ENCODE measurements at places on chromosomes 3 and 15.
A peak's percentile ranks its signal among the peaks of the same experiment; 100 is the strongest.

GRCh38 chr15:85707519-85708338 is 87.0 kb downstream of the KLHL25 start:
- no peak for DNase-seq

GRCh38 chr3:24359645-24360462 is 134.8 kb downstream of the THRB start:
- DNase-seq: no peak

- DNase-seq: no peak
Measured at GRCh38 chr3:11559816-11560633, 83.7 kb downstream of the VGLL4 start.

DNA sequence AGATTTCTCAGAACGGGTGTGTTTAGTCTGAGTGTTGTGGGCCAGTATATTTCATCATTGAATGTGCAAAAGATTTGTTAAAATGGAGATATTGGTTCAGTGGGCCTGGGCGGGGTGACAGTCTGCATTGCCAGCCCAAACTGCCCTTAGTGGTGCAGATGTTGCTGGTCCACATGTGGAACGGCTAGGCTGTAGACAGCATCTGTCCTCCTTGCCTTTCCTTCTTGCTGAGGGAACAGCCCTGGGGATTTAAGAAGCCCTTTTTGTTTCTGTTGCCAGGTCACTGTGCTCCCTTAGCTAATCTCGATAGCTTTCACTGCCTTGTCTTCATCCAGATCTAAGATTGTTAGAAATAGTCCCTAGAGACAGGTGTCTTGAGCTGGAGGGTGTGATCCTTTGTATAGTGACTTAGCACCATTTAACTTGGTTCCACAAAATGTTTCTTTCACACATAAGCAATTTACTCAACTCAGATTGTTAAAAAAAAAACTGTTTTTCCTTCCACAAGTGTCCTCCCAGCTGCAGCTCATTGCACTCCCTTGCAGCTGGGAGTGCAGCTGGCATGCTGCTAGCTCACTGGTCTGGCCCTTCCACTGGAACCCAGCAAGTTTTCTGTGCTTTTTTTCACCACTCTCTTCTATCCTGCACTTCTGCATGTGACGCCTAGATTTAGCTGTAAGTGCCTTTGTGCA is 37.5 kb downstream of the GAP43 start:
- no peak for DNase-seq

DNA sequence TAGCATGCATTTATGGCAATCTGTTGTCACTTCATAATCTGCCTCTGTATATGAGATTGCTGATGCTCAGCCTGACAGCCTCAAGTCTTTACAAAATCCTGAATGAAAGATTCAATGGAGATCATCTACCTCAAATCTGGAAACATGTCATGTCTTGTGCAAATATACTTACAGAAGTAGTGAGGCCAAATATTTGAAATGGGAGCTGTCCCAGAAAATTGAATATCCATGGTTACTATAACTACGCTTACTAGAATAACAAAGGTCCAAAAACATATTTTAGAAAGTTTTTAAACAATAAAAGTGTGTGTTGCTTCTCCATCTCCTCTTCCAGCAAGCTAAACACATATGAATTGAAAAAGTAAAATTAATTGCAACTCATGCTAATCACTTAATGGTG is 133.2 kb upstream of the DPH6 start:
- no peak for DNase-seq

- no peak for DNase-seq
Measured at GRCh38 chr15:56058986-56059385, 65.6 kb upstream of the NEDD4 start.

DNA sequence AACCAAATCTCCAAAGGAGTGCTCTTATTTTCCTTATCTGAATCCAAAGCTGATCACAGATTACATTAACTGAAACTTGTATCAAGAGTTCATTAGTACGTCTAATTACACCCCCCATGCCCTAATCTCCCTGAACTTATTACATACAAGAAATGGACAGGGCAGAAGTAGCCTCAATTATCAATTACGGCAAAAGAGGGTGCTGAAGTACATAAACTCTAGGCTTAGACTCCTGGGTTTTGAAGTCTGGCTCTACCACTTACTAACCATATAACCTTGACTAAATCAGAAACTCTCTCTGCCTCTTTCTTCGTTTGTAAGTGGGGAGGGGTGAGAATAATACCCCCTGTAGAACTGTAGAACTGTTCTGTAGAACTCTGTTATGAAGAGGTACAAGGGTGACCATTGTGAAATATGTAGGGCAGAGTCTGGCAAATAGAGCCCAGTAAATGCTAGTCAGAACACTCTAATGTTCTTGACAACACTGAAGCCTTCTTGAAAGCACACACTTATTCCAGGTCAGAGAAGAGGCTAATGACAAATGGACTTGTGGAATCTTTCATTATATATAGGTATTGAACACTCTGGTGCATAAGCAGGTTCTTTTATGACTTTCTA is 19.6 kb upstream of the OR5K4 start:
- no peak for DNase-seq

DNA sequence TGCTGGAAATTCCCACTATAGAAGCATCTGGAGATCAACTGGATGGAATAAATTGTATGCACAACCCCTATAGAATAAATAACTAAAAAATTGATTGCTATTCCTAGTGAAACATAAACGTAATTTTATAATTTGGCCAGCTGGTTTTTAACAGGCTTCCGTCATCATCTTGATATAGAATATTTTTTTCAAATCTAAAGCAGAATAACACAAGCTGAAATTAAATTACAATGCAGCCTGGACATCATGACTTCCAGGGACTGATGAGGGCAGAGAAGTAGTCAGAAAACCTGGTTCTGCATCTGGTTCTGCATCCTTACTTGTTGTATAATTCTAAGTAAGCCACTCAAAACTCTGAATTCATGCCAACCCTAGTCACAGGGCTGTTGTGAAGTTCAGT is 146.1 kb downstream of the MEX3B start:
- DNase-seq: no peak

- DNase-seq: no peak
Measured at GRCh38 chr3:107218864-107219269, 158.4 kb upstream of the CCDC54 start.

GRCh38 chr3:194101592-194102432 is 34.1 kb upstream of the HES1 start:
- DNase-seq: no peak

DNA sequence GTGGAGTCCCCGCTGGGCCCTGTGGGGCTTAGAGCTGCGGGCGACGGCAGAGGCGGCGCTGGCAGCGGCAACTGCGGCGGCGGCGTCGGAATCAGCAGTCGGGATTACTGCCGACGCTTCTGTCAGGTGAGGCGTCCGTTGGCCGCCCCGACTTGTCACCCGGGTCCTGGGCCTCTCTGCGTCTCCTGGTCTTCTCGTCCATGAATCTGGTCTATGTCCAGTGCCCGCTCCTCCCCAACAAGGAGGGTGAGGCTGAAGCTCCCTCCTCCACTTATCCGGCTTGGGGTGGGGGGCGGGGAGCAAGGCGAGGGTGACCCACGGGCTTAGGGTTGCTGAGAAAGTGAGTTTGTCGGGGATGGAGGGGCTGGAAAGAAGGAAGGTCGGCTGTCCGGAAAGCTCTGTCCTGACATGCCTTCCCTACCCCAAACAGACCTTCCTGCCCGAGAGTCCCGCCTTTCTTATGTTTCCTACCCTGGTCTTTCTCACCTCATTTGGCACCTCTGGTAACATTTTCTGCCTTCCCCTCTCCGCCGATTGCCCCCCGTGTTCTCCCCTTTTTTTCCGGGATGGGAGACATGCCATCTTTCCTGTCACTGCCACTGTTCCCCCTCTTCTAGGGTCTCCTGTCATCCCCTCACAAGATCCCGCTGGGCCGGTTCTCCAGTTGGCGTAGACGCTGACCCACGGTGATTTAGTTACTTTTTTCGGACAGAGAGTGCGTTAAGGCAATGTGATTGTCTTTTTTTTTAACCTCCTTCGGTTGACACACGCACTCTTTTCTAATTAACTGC is 520 bp downstream of the ZNF654 start:
- no peak for DNase-seq

GRCh38 chr3:136387031-136387430 is 136.9 kb downstream of the PCCB start:
- DNase-seq: no peak

DNA sequence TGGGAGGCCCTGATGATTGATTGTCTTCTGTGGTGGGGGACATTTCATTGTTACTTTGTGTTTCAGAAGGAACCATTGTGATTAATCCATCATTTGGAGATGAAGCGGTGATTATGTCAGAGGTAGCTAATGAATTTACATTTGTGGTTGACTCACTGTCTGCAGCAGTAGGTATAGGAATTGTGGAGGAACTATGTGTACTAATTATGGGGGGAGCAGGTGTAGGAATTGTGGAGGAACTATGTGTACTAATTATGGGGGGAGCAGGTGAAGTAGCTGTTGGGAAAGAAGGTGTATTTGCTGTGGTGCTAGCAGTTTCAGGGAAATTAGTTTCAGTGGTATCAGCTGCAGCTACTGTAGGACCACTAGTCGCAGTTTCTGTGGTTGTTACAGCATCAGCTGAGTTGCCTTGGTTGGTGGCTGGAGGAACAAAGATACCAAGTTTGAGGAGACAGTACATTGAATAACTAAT is 6.9 kb downstream of the MUC13 start:
- no peak for DNase-seq

DNA sequence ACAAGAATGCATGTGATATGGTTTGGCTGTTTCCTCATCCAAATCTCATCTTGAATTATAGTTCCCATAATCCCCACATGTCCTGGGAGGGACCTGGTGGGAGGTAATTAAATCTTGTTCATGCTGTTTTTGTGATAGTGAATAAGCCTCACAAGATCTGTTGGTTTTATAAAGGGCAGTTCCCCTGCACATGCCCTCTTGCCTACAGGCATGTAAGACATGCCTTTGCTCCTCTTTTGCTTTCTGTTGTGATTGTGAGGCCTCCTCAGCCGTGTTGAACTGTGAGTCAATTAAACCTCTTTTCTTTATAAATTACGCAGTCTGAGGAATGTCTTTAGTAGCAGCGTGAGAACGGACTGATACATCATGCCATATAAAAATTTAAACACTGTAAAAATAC is 1537.0 kb downstream of the OTOL1 start:
- DNase-seq: no peak

GRCh38 chr15:65393557-65393956 is 15.8 kb upstream of the IGDCC3 start:
- no peak for DNase-seq

- DNase-seq: no peak
Measured at GRCh38 chr3:98519351-98519750, 3.4 kb downstream of the CLDND1 start.

DNA sequence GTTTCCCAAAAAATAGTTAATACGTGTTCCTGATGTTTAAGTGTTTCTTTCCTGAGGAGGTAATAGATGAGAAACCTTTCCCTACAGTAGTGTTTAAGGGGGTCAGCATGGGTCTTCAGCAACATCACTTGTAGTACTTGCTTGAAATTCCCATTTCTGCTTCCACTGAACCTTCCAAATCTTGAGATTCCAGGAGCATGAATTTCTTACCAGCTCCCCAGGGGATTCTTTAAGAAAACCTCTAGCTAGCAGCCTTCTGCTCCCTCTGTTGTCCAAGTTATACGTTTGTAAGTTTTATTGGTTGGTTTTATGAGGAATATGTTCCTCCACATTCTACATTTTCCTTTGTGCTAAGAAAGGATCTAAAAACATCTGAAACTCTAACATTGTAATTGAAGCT is 38.2 kb upstream of the ACP3 start:
- no peak for DNase-seq

GRCh38 chr3:185332026-185332735 is 30.8 kb upstream of the MAP3K13 start:
- DNase-seq: no peak

- DNase-seq: peak; percentile 28
Measured at GRCh38 chr3:17140670-17141505, 256.1 kb downstream of the PLCL2 start.

DNA sequence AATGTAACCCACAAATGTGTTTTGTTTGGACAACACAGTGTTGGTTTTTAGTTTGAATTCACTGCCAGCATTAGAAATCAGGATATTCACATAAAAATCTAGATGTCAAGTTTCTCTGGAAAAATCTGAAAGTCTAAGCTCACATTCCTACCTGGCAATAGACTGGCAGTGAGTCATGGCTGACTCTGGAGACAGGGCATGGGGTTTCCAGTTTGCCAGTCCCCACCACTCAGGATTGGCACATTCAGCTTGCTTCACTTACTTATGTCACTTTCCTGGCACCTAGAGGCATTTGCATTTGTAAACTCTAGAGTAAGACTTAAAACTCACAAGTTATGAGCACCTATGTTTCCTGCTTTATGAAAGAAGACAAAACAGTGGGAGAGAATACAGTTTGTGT is 19.1 kb upstream of the SEC61A1 start:
- no peak for DNase-seq

DNA sequence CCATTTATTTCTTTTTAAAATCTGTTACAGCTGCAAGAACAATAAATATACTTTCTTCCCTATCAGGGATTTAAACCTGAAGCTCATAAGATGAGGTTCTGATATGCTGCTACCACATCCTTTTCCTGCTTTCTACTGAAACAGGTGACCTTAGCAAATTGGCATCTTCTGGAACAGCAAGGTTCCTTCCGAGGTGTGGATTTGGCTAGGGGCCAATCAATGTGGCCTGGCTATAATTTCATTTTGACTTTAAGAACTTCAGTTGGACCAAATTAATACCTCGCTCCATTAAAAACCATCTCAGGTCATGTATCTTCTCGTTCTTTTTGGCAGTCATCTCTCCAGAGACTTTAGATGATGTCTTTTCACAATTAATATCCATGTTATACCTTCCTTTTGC is 53.4 kb upstream of the C3orf80 start:
- DNase-seq: no peak

- DNase-seq: no peak
Measured at GRCh38 chr3:110589341-110589740, 482.3 kb upstream of the NECTIN3 start.

GRCh38 chr3:141816958-141817357 is 53.8 kb downstream of the GRK7 start:
- DNase-seq: no peak

GRCh38 chr3:53856964-53857363 is 10.6 kb downstream of the IL17RB start:
- DNase-seq: no peak

DNA sequence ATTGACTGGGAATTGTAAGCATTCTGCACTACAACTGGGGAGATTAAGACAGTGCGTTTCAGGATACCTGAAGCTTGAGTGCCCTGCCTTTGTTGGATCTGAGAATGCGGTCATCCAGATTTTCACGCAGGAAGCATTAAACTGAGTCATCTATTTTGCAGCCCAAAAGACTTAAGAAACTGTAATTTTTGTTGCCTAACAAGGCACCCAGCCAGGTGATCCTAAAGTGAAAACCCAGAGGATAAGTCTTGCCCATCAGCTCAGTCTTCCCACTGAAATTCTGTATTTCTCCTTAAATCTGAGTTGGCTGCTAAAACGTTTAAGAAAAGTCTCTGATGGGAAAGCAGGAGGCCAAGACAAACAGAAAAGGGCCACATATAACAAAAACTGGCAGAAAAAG is 242.5 kb upstream of the TMCO5A start:
- no peak for DNase-seq

DNA sequence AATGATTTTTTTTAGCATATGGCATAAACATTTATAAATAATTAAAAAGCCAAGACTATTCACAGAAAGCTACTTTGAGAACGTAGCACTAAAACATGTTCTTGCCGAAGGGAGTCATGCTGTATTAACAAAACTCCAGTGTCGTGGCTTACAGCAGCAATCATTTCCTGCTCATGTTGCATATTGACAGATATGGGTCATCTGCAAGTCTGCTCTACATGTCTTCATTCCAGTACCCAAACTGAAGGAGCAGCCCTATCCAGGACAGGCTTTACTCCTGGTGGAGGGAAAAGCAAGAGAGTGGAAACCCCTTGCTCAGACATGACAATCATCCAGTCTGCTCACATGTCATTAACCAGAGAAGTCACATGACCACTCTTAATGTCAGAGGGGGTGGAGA is 87.6 kb downstream of the NEK11 start:
- DNase-seq: no peak

All from WTC11 (cell line).